ENCODE measurements at places on chromosomes 1 and 21.

DNA sequence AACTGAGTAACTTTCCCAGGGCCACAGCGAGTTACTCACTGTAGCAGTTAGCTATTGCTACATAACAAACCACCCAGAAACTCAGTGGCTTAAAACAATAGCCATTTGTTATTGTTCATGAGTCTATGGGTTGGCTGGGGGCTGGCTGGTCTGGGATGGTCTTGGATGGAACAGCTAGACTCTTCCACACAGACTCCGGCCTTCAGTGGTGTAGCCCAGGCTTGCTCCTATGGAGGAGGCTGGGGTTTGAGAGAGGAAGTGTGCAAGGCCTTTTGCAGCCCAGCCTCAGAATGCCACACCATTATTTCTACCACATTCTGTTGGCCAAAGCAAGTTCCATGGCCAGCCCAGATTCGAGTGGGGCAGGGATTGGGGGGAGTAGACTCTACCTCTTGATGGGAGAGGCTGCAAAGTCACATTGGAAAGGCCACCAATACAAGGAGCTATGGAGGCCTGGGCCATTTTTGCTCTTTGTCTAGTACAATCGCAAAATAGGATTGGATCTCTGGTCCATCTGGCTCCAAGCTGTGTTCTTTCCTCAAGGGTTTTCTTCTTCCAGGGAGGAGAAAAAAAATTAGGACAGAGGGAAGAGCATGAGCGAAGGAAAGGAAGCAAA lies 37.5 kb upstream of the TTC22 start:
- no peak for DNase-seq

- no peak for DNase-seq
These were observed 8.0 kb downstream of the KIAA1614 start for GRCh38 chr1:180920702-180921101.

GRCh38 chr1:17563494-17564281 lies 24.2 kb downstream of the ARHGEF10L start:
- no peak for DNase-seq

- DNase-seq: no peak
These were observed 2.8 kb upstream of the EFHD2 start for GRCh38 chr1:15406614-15407559.

DNA sequence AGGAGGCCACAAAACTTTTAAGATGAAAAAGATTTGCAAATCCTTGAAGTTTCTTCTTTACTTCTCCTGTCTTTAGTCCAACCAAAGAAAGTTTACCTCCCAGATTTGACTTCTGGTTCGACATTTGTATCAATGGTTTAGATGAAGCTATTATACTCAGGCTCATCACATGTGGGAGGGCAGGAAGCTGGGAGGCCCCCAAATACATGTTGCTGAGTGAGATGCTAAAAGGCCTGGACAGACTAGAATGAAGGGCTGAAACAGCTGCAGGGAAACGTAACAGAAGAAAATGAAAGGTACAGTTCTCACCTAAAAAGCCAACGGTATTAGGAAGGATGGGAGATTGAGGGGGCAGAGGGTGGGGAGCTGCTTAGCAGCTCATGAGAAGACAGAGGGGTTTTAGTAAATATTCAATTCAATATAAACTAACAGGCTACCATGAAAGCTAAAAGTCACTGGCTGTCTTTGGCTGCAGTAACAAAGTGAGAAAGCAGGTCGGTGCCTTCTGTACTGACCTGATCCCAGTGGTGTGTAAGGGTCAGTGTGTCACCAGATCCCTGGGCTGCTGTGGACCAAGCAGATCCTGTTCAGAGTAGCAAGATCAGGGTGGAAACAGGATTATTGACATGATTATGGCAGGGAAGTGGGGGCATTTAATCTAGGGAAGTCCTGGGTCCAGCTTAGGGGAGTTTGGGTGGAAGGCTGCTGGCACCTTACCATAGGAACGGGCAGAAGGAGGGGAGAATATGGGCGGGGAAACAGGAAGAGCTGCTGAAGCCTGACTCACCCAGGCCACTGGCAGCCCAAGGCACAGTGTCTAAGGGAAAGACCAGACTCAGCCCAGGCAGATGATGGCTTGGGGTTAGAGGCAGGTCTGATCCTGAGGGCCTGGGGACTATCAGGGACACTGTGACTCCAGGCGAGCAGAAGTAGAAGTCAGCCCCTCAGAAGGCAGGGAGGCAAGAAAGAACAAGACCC lies 60.4 kb downstream of the KCNN3 start:
- no peak for DNase-seq

DNA sequence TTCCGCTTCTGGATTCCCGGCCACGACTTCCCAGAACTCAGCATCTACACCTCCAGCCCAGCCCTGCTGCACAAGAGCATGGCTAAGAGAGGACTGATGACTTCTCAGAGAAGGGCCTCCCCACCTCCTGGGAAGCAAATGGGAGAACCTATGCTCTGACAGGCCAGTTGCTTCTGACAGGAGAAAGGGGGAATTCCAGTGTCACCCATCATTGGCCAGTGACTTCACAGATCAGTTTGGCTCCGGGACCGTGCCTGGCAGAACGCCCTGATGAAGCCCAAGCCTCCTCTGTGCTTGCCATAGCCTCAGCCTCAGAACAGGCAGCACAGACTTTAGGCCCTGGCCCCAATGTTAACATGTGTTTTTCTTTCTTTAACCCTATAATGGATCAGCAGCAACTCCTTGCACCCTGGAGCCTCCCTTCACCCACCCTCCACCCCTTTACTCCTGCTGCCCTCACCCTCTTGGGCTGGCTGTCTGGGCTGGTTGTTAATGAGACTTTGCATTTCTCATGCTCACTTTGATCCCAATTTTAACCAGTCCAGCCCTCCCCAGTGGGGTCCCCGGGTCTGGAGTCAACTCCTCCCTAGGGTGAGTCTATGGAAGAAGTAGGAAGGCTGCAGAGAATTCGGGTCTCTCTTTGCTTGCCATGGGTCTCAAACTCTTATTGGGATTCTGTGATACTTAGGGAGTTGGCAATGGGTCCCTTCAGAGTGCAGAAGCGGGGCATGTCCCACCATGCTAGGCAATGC lies 42.7 kb upstream of the SLC30A1 start:
- DNase-seq: no peak

- no peak for DNase-seq
These were observed 7.2 kb downstream of the PGLYRP4 start for GRCh38 chr1:153341431-153341934.

DNA sequence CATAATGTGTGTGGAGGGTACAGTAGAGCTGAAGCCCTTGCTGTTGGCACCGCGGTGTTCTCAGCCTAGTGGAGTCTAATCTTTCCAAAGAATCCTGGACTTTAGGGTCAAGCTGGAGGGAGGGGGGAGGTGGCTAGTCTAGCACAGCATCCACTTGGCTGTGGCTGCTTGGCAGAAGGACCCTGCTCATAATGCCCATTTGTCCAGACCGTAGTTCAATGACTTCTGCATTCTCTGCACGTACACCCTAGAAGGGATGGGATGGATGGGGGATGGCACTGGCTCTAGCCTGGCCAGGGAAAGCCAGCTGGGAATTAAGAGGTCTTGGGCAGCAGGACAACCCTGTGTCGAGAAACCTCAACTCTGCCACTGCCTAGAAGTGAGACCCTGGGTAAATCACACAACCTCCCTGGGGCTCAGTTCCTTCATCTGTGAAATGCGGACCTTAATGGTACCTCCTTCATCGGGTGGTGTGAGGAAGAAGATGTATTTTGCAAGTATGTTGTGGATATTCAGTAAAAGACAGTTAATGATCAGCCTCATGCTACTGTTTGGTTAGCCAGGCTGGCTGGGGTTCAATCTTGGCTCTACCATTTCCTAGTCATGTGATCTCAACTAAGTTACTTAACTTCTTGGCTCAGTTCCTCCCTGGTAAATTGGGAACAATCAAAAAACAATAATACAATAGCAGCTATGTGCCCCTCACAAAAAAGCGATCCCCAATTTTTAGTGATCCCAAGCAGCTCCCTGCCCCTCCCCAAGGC lies 27.2 kb upstream of the CLIC4 start:
- DNase-seq: no peak

GRCh38 chr1:45260244-45260643 lies 53.8 kb upstream of the ZSWIM5 start:
- no peak for DNase-seq

GRCh38 chr1:209692745-209693504 lies 11.7 kb upstream of the HSD11B1 start:
- no peak for DNase-seq

- DNase-seq: peak; percentile 63
These were observed at the start of gene ST6GALNAC3 for GRCh38 chr1:76074321-76075187. ST6GALNAC3 (plus strand) TSS chr1:76074746.

- DNase-seq: no peak
These were observed 88.2 kb upstream of the OLFM3 start for GRCh38 chr1:102084771-102085535.

GRCh38 chr1:15188678-15189077 lies 35.1 kb downstream of the TMEM51 start:
- no peak for DNase-seq

DNA sequence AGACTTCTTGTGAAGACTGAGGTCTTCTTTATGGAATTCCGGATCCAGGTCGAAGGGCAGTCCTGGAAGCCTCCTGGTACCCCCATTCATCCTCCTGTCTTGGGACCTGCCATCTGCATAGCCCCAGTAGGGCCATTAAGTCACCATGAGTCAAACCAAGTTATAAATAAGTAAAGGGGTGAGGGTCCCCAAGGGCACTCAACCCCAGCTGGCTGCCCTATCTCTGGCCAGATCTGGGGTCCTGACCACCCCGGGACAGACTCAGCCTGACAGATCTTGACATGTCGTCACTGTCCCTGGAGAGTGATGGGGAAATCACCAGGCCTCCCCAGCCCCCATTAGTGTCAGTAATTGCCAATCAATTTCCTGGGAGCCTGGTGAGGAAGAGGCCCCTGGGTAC lies 108.7 kb downstream of the EPHB2 start:
- no peak for DNase-seq

DNA sequence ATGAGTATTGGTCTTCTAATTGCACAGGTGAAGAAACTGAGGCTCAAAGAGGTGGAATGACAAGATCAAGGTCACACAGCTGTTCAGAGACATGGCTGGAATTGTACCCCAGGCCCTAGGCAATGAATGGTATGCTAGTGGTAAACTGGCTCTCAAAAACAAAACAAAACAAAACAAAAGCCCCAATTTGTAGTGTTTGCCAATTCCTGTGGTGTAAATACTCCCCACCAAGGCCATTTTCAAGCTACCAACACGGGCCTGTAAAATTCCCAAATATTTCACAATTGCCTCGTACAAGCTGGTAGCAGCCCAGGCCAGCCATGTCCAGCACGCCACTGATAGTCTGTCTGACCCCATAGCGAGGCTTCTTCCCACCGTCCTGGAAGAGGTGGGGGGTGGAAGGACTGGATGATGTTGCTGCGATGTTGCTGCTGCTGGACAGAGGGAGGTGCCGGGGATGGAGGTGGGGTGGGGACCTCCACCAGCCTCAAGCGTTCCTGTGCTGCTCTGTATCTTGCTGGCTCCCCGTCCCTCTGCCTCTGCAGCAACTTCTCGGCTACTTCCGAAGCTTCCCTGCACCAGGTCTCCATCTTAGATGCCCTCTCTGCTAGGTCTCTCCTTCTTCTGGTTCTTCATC lies 62.2 kb upstream of the RUNX3 start:
- DNase-seq: no peak

GRCh38 chr1:192702212-192702902 lies 66.4 kb downstream of the RGS13 start:
- no peak for DNase-seq

DNA sequence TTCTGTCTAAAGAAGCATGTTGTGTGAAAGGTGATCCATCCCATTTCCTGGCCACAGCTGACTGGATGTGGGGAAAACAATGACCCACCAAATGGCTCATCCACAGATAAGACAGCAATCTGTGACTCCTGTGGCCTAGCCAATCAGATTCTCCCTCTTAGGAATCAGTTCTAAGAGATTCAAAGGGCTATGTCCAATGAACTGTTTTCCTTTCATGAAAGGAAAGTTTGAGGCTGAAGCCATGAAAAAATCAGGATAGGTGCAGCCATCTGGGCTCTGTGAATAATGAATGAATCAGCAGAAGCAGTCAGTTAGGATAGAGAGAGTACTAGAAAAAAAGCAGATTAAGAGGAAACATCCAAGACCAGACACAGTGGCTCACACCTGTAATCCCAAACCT lies 164.7 kb downstream of the NRIP1 start:
- no peak for DNase-seq

DNA sequence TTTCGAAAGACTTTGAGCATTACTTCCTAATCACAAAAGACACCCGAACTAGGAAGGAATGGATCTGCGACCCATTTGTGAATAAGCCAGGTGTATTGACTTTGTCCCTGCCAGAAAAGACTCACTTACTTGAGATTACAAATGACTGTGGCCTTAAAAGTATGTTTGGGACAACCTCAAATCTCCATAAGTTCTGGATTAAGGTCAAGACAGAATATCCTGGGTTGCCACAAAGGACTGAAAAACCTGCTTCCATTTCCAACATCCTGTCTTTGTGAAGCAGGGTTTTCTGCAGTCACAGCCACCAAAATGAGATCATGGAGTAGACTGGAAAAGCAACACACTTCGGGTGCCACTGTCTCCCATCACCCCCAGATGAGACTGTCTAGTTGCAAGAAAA lies 537.4 kb upstream of the ZRANB2 start:
- no peak for DNase-seq

GRCh38 chr1:154824179-154825000 lies 45.7 kb downstream of the KCNN3 start:
- no peak for DNase-seq

DNA sequence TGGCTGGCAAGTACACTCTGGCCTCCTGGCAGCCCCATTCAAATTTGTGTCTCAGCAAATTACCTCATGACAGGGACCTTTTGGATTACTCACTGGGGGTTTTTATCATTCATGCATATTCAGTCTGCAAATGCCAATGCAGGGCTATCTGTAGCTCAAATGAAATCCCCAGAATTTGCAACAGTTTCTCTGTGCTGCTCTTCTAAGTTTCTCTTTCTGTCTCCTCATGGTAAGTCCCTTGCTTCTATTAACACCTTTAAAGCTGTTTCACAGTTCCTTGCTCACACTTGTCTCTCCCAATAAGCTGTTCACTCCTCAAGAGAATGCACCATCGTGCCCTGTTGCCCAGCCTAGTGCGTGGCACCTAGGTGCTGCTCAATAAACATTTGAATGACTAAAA lies 3.3 kb upstream of the FAM78B start:
- DNase-seq: no peak

GRCh38 chr1:213692321-213692720 lies 295.5 kb upstream of the PROX1 start:
- no peak for DNase-seq

Data from stimulated activated CD8-positive, alpha-beta memory T cell treated with anti-CD3 and anti-CD28 coated beads, Interleukin-12 subunit alpha, Interleukin-12 subunit beta, amount 100 ng/mL, for 4 hours (primary cell).